ENCODE measurements at places on chromosomes 16 and 17.

- no peak for DNase-seq
Measured at GRCh38 chr16:79914961-79915720, 314.6 kb upstream of the MAF start.

GRCh38 chr16:50711862-50712559 lies 18.6 kb downstream of the NOD2 start:
- no peak for DNase-seq

GRCh38 chr17:47864791-47865216 lies 13.8 kb upstream of the SP6 start:
- peak; percentile 43 for DNase-seq

GRCh38 chr17:17484451-17484899 lies 7.7 kb downstream of the MED9 start:
- DNase-seq = peak; percentile 50

DNA sequence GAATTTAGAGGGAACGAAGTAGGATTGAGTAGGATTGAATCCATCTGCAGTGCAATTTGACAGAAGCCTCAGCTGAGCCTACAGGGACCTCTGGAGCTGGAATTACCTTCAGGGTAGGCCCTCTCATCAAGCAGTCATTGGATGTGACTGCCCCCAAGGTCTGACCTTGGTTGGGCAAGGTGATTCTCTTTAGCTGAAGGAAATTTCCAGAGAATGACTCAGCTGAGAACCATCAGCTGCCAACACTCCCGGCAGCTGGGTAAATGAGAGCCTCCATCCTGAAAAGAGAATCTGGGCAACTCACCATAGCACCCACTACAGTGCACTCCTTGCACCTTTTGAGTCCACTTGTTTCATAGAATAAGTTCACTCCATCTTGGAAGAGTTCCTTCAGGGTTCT lies 113.5 kb upstream of the MED13 start:
- no peak for DNase-seq

GRCh38 chr16:15865742-15866141 lies 8.9 kb upstream of the MYH11 start:
- no peak for DNase-seq

DNA sequence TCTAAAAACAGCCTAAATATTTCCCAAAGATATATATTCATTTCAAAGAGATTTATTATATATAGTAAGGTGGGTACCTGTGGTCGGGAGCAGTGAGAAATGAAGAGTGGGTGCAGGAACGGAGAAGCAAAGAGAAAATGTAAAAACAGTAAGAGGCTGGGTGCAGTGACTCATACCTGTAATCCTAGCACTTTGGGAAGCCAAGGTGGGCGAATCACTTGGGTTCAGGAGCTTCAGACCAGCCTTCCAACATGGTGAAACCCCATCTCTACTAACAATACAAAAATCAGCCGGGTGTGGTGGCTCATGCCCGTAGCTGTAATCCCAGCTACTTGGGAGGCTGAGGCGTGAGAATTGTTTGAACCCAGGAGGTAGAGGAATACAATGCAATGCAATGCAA lies 257.1 kb downstream of the BCAS3 start:
- DNase-seq = no peak

- DNase-seq = no peak
Measured at GRCh38 chr17:1707107-1707506, 3.1 kb downstream of the TLCD2 start.

- DNase-seq = peak; percentile 20
Measured at GRCh38 chr16:58306327-58306726, 11.5 kb upstream of the PRSS54 start.

DNA sequence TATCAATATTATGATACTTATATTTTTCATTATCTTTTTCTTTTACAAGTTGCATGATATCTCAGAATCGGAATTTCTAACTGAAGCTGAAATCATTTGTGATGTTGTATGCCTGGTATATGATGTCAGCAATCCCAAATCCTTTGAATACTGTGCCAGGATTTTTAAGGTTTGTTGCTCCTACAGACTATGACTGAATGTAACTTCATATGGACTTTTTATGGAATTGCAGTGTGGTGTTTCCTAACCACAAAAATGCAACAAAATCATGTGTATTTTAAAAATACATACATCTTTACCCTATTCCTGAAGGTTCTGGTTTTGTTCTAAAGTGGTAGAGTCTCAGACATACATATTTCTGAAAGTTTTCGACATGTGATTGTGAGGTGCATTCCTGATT lies 58.8 kb upstream of the RHBDL3 start:
- no peak for DNase-seq

DNA sequence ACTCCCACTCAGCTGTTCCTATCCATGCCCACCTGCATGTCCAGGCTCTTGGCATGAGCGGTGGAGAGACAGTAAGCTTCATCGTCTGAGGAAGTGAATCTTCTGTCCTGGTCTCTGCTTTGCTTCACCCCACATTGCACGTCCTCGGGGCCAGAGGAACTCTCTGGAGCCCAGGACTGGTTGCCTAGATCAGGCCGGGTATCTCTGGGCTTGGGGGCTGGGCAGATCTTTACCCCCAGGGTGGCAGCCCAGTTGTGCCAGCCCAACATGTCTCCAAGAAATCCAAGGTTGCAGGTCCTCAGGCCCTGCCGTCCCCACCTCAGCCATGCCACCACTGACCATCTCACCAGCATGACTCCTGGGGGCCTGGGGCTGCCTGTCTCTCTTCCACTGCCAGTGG lies 58.3 kb downstream of the BEAN1 start:
- no peak for DNase-seq

DNA sequence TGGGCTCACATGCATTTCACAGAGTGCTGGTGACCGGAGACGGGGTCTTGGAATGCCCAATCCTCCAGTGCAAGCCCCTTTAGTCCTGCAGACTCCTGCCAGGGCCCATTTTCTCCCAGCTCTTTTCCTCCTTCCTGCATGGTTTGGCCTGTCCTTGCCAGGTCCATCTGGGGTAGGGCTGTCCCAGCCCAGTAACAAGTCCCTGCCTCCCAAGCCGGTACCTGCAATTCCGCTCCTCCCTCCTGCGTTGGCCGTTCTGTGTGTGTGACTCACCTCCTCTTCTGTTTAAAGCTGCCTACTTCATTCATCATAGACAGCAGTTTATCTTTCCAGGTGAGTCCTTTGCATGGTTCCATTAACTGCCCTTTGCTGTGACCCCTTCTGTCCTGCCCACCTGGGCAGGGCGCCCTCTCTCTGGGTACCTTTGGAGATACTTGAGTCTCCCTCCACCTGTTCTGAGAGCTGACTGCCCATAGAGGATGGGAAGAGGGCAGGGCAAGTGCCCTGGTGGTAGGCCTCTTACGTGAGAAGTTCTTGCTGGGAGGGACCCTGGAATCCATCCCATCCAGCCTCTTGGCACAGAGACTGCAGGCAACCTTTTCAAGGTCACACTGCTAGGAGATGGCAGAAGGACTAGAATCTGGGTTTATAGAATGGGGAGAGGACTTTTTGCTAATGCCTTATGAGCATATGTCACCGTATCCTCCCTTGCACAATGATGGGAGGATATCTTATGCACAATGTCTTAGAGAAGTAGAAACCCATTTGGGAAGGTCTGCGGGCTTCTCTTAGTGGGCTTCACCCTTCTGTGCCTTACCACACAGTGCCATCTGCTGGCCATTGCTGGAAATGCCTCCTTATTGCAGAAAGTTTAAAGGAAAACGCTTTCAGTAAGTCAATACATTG lies 29.7 kb upstream of the LGALS9 start:
- DNase-seq = peak; percentile 78

DNA sequence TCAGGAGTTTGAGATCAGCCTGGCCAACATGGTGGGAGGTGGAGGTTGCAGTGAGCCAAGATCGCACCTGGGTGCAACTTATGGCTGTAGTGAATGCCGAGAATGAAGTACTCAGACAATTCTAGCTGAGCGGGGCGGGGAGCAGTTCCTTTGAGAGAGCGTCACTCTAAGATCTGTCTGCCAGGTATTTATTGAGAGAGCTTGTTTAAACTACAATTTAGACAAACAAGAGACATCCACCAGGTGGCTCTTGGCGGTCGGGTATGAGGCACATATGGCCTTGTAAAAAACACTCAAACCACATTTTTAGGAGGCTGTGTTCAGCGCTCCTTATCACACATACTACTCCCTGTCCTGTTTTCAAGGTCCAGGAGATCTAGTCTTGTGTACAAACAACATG lies 40.6 kb upstream of the CDH1 start:
- DNase-seq = peak; percentile 6

Measured in Jurkat, Clone E6-1 (cell line).